Psoas muscle (tissue), 8 donors: ENCODE measurements at places on chromosomes 2 and 18. TPM values are rescaled to one million over a fixed set of nuclear protein-coding genes. Genes with fewer than 3 reads are reported as not detected.

SERPINB10 gene
- polyA plus RNA-seq: not detected

KIF1A gene
- polyA plus RNA-seq: 0.10 TPM

INHBB gene
- polyA plus RNA-seq: 13.4 TPM

XIRP2 gene
- 355 TPM for polyA plus RNA-seq

GALNT13 gene
- not detected for polyA plus RNA-seq

COLEC12 gene
- polyA plus RNA-seq: 0.80 TPM

CHRNG gene
- 7.3 TPM for polyA plus RNA-seq

SLC5A6 gene
- polyA plus RNA-seq: 47.0 TPM
